ENCODE measurements at places on chromosomes 1 and 21.

DNA sequence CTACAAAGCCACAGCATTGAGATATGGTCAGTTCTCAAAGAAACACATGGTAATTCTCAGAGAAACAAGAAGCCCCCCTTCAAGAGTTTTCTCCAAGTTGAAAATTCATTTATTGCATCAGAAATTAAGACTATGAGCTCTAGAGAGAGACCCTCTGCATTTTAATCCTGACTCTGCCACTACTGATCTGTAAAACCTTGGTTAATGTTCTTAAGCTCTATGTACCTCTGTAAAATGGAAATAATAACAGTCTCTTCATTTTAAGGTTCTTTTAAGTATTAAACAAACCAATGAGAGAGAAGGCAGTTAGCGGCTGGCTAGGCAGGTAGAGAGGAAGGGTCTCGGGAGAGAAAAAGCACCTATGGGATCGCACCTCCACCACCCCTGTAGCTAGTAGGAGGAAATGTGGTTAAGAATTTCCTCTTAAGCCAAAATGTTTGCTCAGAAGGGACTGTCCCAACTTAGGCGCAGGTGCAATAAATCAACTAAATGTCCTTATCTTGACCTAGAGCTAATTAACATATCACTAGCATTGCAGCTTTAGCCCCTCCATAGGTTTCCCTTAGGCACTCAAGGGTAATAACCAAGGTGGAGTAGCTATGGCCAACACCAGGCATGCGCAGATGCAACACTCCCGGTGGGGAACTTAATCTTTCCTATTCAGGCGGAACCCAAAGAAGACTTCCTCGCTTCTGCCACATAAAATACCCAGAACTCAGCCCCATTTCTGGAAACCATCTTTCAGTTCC lies 1685.4 kb downstream of the MRPL39 start:
- DNase-seq, result no peak

DNA sequence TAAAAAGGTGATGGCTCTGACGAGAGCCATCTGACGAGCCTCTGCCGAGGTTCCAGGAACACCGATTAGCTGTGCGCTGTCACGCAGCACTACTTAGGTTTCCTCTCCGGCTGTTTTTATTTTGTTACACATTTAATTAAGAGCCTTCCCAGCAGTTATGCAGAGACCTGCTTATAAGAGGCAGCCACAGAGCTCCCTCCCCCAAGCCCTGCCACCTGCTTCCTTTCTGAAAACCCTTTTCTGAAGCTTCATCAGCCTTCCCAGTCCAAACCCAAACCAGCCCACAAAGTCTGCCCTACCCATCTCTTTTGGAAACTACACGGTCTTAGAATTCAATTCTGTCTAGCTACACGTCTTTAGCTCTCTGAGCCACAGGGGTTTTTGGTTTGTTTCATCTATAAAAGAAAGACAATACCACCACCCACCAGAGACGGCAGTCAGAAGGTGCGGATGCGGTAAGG lies 49.1 kb downstream of the ERI3 start:
- no peak for DNase-seq

DNA sequence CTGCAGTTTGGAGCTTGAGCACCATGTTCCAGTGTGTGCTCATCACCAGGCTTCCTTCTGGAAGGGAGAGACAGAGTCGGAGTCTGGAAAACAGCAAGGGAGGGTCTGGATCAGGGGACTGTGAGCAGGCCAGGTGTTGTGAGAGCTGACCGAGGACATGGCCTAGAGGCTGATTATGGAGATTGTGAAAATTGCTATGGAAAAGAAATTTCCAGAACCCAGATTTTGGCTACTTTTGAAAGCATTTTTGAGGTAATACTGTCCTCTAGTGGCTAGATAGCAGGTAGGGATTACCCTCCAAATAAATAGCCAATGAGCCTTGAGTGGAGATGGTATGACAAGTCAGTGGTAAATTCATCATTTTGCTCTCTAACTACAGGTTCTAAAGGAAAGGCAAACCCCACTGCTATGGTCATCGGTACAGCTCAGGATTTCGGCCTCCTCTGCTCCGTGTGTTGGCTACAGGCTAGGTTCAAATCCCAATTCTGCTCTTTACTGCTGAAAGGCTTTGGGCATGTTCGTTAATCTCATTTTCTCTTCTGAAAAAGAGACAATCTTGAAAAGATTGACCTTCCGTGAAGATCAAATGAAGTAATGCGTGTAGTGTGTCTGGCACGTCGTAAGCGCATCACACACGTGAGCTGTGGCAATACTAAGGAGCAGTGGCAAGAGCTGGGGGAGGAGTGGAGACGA lies 1.0 kb upstream of the HAO2 start:
- DNase-seq, result no peak

DNA sequence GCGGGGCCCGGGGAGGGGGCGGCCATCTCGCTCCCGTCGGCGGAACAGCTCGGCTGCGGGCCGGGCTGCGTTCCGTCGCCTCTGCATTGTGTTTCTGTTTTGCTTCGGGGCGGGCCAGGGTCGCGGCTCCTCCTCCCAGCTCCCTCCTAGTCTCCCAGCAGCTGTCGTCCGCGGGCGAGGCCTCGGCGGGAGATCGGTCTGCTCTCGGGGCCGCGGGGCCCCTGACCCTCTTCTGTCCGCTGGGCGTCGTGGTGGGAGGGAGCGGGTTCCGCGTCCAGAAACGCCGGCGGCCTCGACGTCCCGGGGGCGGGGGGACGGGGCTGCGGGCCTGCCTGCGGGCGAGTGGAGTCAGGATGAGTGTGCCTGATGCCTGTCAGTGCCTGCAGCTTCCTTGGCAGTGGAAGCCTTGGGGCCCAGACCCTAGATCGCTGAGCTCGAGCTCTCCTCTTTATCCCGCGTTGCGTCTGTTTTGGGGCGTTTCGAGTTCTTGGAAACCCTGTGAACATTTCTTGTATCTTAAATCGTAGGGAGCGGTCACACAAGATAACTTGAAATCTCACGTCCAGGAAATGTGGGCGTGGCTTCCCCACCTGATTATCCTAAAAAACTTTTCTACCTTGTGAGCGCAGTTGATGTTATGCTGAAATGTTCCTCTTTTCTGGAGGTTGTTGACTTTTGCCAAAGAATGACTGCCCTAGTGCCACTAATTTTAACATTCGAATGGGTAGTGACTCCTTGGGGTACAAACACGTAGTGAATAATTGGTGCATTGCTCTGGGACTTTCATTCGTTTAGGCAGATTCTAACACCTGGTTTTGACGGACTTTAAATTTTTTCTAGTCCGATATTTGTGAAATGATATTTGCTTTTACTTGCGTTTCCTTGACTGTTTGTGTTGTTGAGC lies 676 bp downstream of the MORC3 start:
- no peak for DNase-seq

Measured in activated naive CD4-positive, alpha-beta T cell (primary cell).